Stimulated activated effector memory CD8-positive, alpha-beta T cell treated with anti-CD3 and anti-CD28 coated beads, Interleukin-12 subunit alpha, Interleukin-12 subunit beta, amount 100 ng/mL, for 72 hours (primary cell): ENCODE measurements at places on chromosomes 7 and 10.

GRCh38 chr10:63504145-63504881 is 16.9 kb upstream of the REEP3 start:
- DNase-seq, result no peak

- DNase-seq, result no peak
These were observed 385.3 kb downstream of the ETV1 start for GRCh38 chr7:13604178-13604577.

GRCh38 chr7:73703757-73704639 is 15.5 kb downstream of the STX1A start:
- no peak for DNase-seq

GRCh38 chr10:110081911-110082310 is 74.1 kb downstream of the ADD3 start:
- DNase-seq, result no peak

DNA sequence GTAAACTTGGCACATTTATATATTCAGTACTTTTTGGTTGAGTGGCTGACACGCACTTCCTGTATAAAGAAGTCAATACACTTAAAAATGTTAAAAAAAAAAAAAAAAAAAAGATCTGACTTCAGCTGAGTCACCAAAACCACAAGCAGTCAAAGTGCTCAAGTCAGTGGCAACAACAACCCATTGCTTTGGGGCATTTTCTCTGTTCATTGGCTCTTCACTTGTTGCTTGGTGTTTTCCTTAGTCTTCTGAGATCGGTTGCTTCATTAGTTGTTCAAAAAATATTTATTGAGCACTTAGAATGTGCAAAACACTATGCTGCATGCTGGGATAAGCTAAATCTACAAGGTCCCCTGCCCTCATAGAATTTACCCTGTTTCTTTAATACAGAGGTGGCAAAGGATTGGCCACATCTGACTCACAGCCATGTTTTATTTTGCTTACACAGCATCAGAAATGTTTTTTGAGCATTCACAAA is 63.7 kb downstream of the ZNRF2 start:
- DNase-seq, result peak; percentile 12
